NCI-H1105 (cell line): ENCODE measurements at places on chromosomes 2 and 18.

DNA sequence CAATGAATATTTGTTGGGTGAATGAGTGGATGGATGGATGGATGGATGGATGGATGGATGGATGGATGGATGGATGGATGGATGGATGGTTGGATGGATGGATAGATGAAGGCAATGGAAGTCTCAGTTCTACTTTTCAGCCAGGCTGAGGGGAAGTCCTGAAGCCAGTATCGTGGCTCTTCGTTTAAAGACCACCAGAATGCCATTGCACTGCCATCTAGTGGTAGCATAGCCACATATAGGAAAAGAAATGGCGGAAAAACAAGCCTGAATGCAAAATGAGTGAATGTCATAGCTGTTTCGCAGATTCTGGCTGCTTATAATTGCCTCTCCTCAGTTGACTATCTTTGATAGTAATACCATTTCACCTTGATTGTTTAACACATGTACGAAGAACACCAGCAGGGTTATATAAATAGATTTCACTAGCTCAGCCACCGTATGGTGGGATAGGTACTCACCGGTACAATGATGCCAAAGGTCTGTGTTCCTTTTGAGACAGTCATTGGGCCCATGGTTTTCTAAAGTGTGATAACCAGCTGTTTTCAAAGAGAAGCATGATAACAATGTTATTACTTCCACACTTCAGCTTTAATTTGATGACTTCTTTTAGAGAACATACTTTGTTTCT, 62.3 kb upstream of the GREB1L start:
- DNase-seq: peak; percentile 70

GRCh38 chr2:69306393-69306821, 80.6 kb downstream of the GFPT1 start:
- no peak for DNase-seq

DNA sequence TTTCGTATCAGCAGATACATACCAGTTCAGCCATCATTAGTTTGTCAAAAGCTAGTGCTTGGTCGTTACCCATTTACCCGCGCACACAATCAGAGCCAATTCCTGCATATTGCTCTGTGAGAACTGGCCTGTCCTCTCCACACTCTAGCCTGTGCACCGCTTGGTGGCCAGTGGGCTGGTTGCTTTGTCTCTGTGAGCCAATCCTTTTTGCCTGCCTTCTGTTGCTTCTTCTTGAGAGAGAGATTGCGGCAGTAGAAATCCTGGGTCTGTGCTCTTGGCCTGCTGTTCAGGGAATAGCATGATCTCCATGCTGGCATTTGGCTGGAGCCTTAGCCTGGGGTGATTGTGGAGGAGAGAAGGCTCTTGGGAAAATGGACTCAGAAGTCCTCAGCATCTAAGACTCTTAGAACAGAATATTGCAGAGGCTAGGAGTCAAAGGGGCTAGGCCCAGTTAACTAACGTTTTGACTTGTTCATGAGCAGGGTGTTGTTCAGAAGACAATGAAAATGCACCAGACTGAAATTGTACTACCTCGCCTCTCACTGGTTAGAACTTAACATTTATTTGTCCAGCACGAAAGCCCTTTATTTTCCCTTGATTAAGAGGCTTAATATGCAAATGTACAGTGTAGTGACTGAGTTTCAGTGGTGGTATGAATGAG, 37.1 kb downstream of the MAP4K4 start:
- no peak for DNase-seq

- no peak for DNase-seq
Measured at GRCh38 chr18:6414118-6414722, 491 bp downstream of the L3MBTL4 start.

- no peak for DNase-seq
Measured at GRCh38 chr2:151350579-151351195, 6.7 kb upstream of the TNFAIP6 start.

DNA sequence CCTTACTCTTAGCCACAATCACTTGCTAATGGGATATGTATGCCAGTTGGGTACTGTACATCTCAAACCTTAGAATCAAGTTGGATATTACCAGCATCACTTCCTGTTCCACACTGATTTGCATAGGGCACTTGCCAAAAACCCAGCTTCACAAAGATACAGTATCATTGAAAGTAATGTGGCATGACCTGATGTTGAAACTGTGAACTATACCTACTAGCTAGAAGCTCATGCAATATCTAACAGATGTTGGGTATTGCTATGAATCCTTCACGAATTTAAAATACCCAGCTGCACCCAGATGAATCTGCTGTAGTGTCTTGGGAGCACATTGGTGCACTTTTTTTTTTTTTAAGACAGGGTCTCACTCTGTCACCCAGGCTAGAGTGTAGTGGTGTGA, 6.5 kb upstream of the STAMBP start:
- DNase-seq: no peak

GRCh38 chr2:54546923-54547720, 91.0 kb downstream of the SPTBN1 start:
- no peak for DNase-seq

- DNase-seq: no peak
Measured at GRCh38 chr2:68317971-68318913, 1.5 kb downstream of the CNRIP1 start.

GRCh38 chr18:50986360-50987087, 18.7 kb downstream of the ELAC1 start:
- DNase-seq: no peak

- DNase-seq: no peak
Measured at GRCh38 chr18:44893045-44893706, 212.5 kb downstream of the SETBP1 start.

DNA sequence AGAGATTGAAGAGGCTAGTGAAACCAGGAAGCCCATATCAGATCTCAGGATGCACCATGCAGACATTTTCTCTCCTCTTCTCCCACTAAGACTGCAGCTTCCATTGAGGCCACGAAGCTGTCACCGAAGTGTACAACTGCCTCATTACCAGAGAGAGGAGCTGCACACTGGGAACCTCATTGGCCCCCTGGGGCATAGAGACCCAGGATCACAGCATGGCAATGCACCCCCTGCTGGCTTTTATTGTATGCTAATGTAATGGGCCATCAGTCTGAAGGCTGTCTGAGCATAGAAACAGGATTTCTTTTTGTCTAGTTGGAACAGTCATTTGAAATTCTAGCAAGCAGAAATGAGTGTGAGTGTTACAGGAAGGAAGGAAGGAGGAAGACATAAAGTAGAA, 861.6 kb upstream of the CELF4 start:
- DNase-seq: no peak

- DNase-seq: no peak
Measured at GRCh38 chr2:20476950-20477349, 30.1 kb downstream of the RHOB start.

DNA sequence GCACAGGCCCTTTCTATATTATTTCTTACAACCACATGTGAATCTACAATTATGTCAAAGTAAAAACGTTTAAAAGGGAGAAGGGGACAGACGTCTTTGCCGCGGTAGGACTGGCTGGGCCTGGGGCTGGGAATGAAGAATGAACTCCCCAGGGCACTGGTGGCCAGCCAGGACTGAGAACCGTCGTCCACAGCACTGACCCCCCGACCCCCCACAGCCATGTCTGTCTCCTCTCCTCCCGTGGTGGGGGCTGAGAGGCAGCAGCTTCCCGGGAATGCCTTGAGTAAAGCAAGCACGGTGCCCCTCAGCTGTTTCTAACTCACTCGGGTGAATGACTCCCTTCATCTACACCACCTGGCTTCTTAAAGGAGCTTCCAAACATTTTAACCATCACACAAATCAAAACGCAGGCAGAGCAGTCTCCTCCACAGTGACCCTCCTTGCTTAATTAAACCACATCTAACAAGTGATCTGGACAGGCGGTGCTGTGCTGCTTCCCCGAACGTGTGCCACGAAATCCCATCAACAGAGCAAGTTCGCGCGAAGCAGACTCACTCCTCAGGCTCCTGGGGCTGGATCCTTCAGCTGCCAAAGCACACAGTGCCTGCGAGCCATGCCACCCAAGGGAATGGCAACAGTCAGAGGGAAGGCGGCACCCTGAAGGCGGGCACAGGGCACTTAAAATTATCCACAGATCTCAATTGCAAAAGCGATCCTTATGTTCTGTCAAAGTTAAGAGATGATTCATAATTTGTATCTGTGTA, 217.7 kb downstream of the EIPR1 start:
- DNase-seq: no peak

DNA sequence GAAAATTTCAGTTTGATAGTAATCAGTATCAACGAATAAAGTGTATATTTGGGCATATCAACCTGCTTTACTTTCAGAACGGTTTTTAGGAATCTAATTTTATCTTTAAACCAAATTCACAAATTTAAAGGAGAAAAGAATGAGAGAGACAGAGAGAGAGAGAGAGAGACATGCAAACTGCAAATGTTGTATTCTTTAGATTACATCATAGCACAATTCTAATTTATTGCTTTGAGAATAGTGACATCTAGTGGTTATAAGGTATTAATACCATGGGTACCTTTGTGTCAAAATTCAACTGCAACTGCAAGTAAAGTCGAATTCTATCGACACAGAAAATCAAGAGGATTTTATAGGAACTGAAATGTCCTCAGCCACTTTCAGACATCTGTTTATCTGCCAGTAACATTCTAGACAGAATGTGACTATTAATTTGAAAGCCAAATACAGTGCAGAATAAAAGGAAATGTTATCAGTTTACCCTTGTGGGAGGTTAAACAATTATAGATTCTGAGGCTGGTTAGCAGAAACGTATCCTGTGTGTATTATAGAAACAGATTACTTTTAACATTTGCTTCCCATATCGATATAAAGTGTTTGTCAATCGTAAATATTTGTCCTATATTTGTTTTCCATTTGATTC, 529.8 kb upstream of the VRK2 start:
- peak; percentile 57 for DNase-seq

DNA sequence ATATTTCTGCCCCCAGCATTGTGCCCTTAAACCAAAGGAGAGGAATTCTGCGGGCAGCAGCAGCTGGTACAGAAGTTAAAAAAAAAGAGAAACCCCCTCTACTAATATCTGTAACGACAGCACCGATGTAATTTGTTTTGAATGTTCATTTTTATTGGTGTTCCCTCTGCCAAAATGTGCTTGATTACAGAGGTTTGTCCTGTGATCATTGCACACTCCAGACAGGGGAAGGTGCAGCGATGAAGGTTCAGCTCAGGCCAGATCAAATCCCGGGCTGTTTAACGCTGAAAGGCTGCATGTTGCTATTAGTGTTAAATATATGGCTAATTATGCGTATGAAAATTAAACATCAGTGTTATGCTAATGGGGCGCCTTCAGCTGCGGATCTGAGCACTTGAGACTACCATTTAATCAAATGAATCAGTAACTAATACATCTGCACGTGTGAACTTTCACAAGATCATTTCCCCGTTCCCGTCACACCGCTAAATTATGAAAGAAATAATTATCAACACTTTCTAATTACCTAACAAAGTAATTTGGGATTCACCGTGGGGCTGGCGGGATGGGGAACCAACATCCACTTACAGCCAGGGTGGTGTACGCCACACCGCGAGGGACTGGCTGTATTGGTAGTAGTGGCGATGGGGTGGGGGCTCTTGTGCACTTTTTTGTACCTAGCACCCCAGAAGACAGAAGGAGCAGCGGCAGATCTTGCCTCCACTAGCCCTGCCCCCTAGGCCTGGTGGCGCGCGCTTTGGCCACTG, 1.5 kb upstream of the DLX1 start:
- no peak for DNase-seq

DNA sequence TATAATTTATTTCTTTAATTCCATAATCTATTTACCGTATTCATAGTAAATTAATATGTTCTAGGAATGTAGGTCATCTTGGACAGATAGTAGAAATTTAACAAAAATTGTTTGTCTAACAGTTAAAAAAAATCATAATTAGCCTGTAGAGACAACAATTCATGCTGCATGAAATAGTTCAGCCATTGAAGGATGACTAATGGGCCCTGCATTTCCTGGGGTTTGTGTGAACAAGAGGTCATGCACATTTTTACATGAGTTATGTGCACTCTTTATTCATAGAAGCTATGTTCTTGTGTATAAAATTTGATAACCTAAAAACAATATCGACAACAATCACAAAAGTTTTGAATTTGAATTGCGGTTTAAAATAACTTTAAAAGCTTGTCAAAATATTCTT, 1663.6 kb downstream of the SUCLG1 start:
- no peak for DNase-seq

- DNase-seq: no peak
Measured at GRCh38 chr18:47284721-47285395, 33.4 kb upstream of the SKOR2 start.

DNA sequence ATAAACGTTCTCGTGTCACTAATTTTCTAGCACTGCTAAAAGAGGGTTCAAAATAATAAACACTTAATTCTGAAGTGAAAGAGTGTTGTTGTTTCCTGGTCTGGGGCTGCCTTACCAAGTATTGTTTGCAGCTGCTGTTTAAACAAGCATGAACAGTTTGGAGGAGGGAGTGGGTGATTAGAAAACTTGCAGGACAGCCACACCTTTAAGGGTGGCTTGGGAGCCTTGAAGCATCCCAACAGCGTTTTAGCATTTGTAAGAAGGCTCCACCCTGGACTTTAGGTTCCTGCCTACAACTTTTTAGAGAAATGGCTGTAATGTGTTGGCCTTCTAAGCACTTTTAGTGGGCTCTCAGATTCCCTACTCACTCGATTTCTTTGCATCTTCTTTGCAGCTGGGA, 371.6 kb downstream of the TGIF1 start:
- no peak for DNase-seq

DNA sequence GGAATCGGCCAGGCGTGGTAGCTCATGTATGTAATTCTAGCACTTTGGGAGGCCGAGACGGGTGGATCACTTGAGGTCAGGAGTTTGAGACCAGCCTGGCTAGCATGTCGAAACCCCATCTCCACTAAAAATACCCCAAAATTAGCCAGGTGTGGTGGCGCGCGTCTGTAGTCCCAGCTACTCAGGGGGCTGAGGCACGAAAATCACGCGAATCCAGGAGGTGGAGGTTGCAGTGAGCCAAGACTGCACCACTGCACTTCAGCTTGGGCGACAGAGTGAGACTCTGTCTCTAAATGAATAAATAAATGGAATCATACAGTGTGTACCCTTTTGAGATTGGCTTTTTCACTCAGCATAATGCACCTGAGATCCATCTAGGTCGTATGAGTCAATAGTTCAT, 19.4 kb upstream of the TTC39C start:
- DNase-seq: no peak

DNA sequence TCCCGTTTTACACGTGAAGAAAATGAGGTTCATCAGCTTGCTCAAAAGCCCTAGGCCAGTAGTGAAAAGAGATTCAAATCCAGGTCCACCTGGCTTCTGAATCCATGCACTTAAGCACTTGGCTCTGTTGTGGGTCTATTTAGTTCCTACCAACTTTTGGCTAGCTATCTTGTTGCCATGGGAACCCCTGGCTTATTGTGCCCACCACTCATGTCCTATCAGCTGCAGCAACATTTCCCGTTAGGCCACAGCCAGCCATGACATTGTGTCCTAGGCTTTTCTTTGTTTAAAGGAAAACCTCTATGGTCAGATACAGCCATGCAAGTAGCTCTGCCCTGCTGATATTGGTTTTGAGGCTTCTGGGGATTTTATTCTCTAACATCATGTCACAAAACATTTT, 49.8 kb downstream of the PLEK start:
- peak; percentile 29 for DNase-seq
